Vagina (tissue), 2 donors: ENCODE measurements at places on chromosomes 7 and 10. TPM values are rescaled to one million over a fixed set of nuclear protein-coding genes. Genes with fewer than 3 reads are reported as not detected.

- DNase-seq = no peak
Measured at GRCh38 chr10:78964274-78964951, 104.4 kb upstream of the ZMIZ1 start.

DNA sequence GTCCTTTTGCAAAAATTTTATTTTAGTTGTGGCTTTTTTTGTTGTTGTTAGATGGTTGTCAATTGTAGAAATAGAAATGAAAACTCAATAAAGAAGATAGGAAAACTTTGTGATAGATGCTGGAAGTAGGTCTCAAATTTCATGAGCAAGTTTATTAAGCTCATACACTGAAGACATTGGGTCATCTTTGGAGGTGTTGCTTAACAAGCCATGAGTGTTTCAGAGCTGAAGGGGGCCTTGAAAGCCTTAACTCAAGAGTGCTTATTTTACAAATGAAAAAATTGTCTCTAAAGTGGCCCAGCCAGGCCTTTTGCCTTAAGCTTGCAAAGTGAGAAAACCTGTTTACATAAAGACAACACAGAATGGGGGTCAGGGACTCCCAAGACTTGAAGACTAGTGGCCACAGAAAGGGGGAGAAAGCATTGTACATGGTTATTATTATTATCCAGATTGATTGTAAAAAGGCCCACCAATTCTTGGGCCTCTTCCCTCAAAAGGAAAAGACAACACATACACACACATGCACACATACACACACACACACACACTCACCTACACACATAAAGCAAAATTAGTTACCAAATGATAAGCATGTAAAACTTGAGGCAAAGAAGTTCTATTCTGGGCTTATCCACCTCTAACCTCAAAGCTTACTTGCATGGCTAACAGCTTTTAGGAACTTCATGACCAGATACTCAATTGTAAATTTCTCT, 49.7 kb upstream of the GLCCI1 start:
- DNase-seq = no peak

GRCh38 chr7:98878365-98879197, at the start of gene TRRAP:
Gene TRRAP, plus strand, starts transcription at chr7:98878532. Its CDS starts 2,619 bp downstream, at chr7:98881151.
- no peak for DNase-seq

GRCh38 chr7:26667514-26668133, 196.8 kb downstream of the SKAP2 start:
- no peak for DNase-seq

- no peak for DNase-seq
Measured at GRCh38 chr7:17401791-17402627, 103.6 kb downstream of the AHR start.

DNA sequence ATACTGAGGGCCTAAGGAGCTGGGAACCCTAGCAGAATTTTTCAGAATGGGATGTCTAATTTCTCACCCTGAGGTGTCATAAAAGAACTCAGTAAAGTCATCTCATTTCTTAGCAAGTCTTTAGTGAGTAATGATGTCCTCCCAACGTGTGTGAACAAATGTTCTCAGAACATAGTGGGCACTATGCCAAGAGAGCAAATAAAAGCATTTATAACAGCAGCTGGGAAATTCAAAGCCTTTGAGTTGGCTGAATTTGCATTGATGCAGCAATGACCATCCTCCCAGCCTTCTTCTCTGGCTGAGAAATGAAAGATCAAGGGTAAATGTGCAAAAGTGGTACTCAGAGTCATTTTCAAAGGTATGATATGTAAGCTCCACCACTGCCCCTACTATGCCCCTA, 109.4 kb downstream of the FAM107B start:
- DNase-seq = no peak

Gene TACR2
- 6.1 TPM for total RNA-seq

Gene EGR2
- total RNA-seq = 3.2 TPM

Gene GUSB
- 34.6 TPM for total RNA-seq
